ENCODE measurements at places on chromosomes 12 and 14.

GRCh38 chr14:93037351-93037750 is 78.4 kb downstream of the ITPK1 start:
- DNase-seq = no peak

DNA sequence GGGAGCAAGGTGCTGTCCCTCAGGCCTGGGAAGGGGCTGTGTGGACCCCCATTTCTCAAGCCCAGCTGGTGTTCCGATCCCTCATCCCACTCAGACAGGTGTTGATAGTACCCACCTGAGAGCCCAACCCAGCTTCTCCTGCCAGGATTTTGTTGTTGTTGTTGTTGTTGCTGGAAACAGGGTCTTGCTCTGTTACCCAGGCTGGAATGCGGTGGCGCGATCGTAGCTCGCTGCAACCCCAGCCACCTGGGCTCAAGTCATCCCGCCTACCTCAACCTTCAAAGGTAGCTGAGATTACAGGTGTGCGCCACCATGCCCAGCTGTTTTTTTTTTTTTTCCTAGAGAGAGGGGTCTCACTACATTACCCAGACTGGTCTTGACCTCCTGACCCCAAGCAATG is 209.9 kb downstream of the PHETA1 start:
- no peak for DNase-seq

- no peak for DNase-seq
Observed at GRCh38 chr12:108337235-108338223, 1.6 kb downstream of the CMKLR1 start.

DNA sequence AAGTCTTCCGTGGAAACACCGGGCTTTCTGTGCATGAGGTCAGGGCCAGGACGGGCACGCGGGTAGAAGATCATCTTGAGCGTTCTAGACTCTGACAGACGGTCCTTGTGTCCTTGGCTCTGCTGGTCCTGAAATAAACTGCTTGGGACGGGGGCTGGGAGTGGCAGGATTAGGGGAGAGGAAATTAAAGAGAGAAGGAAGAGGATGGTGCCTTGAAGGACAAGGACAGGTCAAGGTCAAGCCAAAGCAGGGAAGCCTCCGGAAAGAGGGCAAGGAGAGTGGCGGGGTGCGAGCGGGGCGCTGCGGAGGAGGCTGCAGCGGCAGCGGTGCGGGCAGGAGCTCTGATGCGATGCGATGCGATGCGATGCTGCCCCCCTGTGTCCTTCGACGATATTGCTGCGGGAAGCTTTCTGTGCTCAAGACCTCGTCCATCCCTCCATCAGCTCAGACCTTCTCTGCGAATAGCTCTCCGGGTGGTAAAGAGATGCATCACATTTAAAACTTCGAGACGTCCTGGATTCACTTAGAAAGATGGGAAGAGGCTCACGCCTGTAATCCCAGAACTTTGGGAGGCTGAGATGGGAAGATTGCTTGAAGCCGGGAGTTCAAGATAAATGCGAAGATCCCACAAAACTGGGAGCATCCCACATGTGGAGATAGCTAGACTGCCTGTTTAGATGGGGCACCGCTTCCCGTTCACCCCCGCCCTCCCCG is 110.1 kb upstream of the TMEM132D start:
- no peak for DNase-seq

DNA sequence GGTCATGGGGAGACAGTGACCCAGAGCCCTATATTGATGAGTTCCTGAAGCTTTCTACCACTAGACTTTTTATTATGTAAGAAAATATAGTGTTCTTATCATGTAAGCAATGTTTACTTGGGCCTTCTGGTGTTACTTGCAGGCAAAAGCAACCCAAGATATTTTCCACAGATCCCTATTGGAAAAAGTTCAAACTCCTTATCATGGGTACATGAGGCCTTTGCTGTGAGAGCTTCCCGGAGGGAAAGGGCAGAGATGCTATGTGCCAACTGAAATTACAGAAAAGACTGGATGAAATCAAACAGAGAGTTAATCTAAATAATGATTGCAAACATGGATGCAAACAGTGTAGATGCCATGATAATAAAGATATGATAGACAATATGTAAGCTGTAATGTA is 361.5 kb downstream of the FUT8 start:
- no peak for DNase-seq

- DNase-seq = no peak
Observed at GRCh38 chr12:59282999-59283398, 312.8 kb upstream of the SLC16A7 start.

- DNase-seq = no peak
Observed at GRCh38 chr14:39459795-39460478, 27.7 kb upstream of the FBXO33 start.

- no peak for DNase-seq
Observed at GRCh38 chr12:50727466-50727865, 36.4 kb upstream of the ATF1 start.
